ENCODE measurements at places on chromosomes 6 and 20. TPM values are rescaled to one million over a fixed set of nuclear protein-coding genes. Genes with fewer than 3 reads are reported as not detected.
A peak's percentile ranks its signal among the peaks of the same experiment; 100 is the strongest.

Gene BMP7
- not detected for total RNA-seq

Gene ZC2HC1B
- not detected for total RNA-seq

Gene ZNF184
- total RNA-seq: 6.8 TPM

GRCh38 chr20:51517839-51518238, 24.7 kb downstream of the NFATC2 start:
- no peak for DNase-seq

GRCh38 chr20:41956338-41957074, 338.3 kb upstream of the CHD6 start:
- DNase-seq: peak; percentile 1

DNA sequence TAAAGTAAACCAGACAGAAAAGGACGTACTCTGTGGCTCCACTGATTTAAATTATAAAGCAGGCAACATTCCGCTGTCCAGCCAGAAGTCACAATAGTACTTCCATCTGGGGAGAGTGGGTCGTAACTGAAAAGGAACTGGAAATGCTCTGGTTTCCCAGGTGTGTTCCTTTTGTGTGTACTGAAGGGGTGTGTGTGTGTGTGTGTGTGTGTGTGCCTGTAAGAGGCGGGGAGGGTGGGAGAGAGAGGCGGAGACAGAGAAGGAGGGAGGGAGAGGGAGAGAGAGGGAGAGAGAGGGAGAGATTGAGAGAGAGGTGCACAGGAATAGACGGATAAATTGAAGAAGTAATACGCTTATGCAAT, 178.4 kb upstream of the ZNF184 start:
- DNase-seq: peak; percentile 29

- DNase-seq: no peak
These were observed 19.2 kb downstream of the TSPYL4 start for GRCh38 chr6:116234689-116235088.

Gene BEND3
- 1.8 TPM for total RNA-seq

Gene BPIFB2
- total RNA-seq: not detected

Gene SRMS
- total RNA-seq: 0.79 TPM

DNA sequence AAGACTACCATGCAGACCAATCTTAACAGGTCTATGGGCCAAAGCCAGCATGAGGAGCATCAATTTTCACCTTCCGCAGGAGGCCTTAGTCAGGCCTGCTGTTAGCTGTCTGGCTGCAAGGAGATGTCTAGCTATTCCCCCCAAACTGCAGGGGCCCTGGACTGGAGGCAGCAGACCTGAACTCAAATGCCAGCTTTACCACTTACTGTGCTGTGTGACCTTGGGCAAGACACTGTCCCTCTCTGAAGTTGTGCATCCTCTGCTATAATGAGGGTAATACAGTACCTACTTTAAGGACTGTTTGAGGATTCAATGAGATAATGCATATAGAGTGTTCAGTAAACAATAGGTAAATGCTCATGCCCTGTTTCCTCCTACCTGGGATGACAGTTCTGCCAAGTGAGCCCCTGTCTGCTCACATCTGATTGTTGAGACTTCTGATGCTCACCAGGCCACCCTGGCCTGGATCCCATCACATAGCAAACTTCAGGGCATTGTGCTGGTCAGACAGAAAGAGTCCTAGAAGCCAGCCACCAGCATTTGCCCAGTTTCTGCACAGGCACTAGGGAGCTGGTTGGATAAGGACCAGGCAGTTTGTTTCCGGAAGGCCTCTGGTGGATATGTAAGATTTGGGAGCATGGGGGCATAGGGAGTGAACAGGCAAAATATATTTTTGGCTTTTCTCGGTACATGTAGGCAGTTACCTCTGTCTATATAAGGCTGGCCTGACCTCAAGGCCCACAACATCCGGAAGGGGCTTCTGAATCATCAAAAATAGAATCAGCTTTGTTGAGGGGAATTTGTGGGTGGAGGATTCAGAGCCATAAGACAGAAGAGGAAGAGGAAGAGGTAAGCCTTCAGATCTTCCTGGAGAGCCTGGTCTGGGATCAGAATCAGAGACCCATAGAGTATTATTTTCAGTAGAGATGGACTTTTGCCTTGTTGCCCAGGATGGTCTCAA, 2.3 kb upstream of the OCSTAMP start:
- DNase-seq: no peak

Gene CALHM4
- under 0.01 TPM for total RNA-seq

DNA sequence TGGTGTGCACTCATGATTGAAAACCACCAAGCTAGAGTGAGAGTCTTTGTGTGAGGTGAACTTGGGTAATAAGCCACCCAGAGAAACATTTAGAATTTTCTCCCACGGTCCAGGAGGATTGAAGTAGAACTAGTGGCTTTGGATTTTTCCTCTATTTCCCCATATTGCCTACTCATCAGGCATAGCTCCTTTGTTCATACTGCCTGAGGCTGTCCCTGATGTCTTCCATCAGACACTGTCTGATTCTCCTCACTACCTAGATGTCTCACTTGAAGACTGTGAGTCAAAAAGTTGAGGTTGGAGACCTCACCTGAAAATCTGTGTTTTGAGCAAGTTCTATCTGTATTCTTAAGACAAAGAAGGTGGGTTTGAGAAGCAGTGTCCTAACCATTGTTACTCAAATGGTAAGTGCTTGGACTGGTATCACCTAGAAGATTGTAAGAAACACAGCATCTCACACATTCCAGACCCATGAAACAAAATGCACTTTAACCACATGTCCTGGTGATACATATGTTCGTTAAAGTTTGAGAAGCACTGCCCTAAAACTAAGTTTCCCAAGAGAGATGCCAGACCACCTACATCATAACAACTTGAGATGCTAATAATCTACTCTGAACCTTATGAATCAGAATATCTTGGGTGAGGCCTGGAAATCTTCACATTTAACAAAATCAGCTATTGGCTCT, 523.4 kb upstream of the BTBD3 start:
- DNase-seq: peak; percentile 83

DNA sequence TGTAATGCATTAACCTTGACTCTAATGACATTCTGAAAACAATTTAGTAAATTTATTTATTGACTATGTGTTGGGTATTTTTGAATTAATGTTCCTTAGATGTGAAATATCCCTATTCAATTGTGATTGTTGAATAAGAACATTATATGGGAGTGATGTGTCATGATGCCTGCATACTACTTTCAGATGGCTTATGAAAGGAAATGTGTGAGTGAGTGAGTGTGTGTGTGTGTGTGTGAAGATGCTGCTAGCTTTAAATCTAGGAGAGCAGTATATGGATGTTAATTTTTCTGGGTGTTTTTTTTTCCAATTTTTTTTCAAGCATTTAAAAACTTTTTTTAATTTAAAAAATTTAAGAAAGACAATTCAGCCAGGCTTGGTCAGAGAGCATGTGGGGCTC, 32.5 kb upstream of the NT5E start:
- DNase-seq: no peak

Gene MTFR2
- total RNA-seq: 0.79 TPM

DNA sequence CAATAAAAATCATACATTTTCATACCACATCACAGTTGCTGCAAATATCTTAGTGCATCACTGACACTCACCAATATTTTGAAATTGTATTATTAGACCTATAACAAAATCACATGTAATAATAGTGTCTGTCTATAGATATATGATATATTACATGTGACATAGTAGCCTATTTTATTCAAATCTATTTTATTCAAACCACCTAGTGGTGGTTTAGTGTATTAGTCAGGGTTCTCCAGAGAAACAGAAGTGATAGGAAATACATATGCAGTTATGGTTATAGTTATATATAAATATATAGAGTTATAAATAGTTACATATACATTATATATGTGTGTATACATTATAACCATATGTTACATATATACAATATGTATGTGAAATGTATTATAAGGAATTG, 366.5 kb upstream of the ARID1B start:
- no peak for DNase-seq

Gene SAMD5
- total RNA-seq: 3.1 TPM

DNA sequence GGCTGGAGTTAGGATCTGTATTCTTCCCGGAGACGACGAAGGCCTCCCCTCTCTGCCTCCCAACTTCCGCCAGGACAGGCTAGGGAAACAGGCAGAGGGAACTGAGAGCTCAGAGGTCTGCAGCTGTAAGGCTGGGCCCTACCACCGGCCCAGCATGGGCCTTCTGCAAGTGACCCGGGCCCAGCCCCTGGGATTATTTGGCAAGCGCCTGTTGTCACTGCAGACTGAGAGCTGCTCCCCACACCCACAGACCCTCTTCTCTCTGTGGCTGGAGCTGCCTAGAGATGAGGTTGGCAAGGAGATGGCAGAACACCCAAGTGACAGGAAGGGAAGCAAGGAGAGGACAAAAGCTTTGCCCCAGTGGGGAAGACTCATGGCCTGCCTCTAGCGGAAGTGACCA, 212.6 kb downstream of the ZDHHC14 start:
- DNase-seq: no peak

- no peak for DNase-seq
These were observed 102.3 kb upstream of the JARID2 start for GRCh38 chr6:15143540-15143939.

Gene NUP43
- 13.2 TPM for total RNA-seq

Gene DEFB132
- total RNA-seq: not detected

GRCh38 chr6:5995658-5995948, 11.1 kb downstream of the NRN1 start:
- no peak for DNase-seq

GRCh38 chr6:124885171-124885570, 77.1 kb upstream of the RNF217 start:
- DNase-seq: no peak

DNA sequence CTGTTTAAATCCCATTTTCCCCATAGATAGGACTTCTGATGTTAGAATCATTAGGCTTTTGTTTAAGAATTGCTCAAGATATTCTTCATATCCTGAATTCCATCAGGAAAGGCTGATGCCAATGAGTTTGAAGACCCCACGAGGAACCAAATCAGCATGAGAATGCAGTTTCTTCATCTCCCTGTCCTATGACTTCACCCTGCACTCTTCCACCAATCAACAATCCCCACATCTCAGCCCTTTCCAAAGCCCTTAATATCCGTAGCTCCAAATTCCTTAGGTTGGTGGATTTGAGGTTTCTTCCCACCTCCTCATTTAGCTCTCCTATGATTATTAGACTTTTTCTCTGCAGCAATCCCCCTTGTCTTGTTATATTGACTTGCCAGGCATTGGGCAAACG, 88.3 kb upstream of the PRND start:
- DNase-seq: no peak

DNA sequence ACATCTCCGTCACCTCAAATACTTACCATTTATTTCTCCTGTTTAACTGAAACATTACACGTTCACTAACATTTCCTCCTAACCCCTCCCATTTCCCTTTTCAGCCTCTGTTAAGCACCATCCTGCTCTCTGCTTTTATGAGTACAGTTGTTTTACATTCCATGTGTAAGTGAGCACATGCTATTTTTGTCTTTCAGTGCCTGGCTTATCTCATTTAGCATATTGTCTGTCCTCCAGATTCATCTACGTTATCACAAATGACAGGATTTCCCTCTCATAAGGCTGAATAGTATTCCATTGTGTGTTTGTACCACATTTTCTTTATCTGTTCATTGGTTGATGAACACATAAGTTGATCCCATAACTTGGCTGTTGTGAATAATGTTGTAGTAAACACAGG, 22.7 kb downstream of the TAF11 start:
- no peak for DNase-seq

DNA sequence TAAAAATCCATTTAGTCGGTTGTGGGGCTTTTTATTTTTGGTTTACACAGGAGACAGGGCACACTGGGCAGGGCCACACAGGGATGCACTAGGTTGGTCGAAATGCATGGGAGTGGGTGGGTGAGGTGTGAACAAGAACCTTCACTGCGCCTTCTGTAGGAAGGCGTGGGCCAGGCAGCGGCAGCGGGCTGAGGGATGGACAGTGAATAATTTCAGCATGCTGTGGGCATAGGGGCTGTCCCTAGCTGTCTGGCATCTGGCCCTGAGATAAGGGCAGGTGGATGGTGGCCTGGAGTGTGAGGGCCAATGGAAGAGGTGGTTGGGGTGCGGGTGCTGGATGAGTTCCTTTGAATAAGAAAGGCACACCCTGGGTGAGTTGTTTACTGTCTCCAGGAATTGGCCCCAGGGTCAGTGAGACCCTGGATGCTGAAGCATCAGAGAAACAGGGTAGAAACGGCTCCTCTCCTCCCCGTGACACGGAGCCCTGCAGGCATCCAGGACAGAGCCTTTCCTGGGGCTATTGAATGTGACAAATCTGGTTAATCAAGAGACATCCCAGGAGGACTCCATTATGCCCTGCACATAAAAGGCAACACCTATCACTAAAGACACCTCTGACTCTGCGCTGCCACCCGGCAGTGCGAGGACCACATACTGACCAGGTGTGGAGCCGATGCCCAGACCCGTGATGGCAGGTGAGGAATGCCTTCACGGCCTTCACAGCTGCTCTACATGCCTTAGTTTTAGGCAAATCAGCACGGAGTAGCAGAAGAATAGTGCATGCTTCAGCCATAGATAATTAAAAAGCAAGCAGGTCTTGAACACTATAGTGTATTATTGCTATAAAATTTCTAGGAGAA, 123.0 kb upstream of the SNX9 start:
- DNase-seq: no peak

DNA sequence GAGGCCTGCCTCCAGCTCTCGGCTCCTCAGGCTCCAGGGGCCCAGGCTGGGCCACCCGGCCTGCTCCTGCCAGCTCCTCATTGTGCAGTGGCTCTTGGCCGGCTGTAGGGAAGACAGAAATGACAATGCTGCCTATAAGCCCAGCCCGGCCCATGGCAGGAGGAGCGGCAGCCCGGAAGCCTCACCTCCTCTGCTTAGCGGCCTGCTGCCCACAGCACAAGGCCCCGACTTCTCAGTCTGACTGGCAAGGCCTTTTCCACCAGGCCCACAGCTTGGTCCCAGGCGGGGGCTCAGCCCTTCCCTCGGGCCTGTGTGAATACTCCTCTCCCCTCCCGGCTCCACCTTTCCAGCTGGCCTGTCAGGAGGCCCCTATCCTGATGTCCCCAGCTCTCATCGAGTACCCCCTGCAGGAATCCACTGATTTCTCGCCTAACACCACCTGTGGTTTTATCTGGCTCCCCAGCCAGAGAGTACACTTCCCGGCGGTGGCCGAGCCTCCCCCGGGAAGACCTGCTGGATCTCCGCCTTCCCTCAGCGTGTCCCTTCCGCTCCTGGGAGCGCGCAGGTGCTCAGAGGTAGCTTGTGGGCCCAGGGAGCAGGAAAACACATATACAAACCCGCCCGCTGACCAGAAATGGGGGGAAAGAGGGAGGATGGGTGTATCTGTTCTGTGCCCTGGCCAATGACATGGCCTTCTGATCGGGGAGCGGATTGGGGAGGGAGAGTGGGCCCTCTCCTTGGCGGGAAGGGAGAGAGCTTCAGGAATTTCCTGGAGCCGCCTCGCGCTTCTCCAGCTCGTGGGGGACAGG, 963 bp downstream of the DDRGK1 start:
- DNase-seq: no peak
